AG04450 (cell line): ENCODE measurements at places on chromosomes 2 and 18.

DNA sequence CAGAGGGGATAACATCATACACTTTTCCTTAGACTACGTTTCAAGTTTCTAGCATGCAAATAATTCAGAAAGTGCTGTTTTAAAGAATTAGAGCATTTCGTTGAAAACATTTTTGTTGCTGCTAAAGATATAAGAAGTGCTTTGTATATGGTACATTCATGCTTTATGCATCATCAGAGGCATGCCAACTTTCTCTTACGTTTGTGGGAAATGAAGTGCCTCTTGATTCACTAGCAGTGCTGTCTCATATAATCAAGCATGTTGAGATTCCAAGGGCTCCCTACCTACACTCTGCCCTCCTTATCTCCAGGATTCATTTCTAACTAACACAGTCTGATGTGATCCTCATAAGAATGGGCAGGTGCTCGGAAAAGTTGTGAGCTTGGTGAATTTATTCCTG lies 748.6 kb upstream of the DDX18 start:
- no peak for DNase-seq

DNA sequence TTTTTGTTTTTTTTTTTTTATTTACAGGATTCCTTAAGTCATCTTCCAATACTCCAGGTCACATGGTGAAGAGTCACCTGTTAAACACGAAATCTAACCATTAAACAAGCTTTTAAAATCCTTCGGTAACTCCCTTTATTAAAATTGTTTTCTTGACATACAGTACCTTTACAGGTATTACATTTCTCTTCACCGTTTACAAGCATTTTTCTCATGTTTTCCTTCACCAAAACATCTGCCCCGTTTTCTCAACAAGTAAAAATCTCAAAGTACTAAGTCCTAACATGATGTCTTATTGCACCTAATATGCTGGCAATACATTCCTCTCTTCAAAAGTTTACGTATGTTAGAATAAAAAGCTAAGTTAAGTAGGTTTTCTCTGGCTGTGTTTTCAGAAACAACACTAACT lies 1.1 kb downstream of the PUM2 start:
- DNase-seq: no peak

DNA sequence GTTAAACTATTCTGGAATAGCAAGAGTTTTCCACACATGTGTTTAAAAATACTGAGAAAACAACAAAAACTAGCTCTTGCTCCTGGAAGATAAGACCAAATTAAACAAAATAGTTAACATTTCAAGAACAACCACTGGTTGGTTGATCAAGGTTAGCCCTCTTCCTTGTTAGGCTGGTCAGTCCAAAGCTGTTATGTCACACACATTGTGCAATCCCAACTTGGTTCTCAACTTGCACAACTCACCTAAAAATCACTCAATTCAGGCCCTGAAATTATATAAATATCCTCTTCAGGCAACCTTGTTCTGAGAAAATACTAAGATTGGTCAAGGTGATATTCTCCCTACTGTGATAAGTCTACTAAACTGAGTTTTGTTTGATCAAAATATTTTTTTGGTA lies 169.7 kb upstream of the LRP1B start:
- no peak for DNase-seq

GRCh38 chr18:3879836-3880120 lies 429.8 kb downstream of the TGIF1 start:
- DNase-seq: no peak

- DNase-seq: no peak
These were observed 56.4 kb downstream of the ICOS start for GRCh38 chr2:203993011-203993410.

- no peak for DNase-seq
These were observed 12.8 kb upstream of the TWSG1 start for GRCh38 chr18:9321736-9322135.

- no peak for DNase-seq
These were observed 206.3 kb upstream of the GYPC start for GRCh38 chr2:126449677-126450076.

GRCh38 chr18:64264171-64264570 lies 115.3 kb upstream of the LINC00305 start:
- DNase-seq: no peak

GRCh38 chr2:146079216-146079615 lies 1559.3 kb upstream of the ZEB2 start:
- DNase-seq: no peak

- DNase-seq: no peak
These were observed 408.9 kb downstream of the LRATD1 start for GRCh38 chr2:15041429-15041837.

GRCh38 chr2:11175293-11175795 lies 20.1 kb downstream of the SLC66A3 start:
- no peak for DNase-seq

GRCh38 chr2:88711897-88712296 lies 20.4 kb downstream of the RPIA start:
- no peak for DNase-seq

GRCh38 chr2:223101340-223102039 lies 49.5 kb downstream of the KCNE4 start:
- DNase-seq: no peak

DNA sequence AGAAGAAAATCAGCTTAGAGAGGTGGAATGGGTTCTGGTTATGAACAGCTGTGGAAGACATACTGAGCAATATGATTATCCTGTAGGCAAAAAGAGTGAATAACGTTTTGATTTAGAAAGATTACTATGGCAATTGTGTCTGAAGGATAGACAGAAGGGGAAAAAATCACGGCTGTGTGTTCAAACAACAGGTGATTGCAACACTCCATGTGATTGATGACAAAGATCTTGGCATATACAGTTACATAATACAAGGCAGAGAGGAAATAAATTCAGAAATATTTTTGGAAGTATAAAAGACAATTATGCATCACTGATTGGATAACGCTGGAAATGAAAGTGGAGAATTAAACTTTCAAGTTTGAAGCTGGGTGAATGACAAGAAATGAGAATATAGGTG lies 58.5 kb upstream of the KCNJ3 start:
- DNase-seq: no peak

GRCh38 chr2:17163638-17164037 lies 354.6 kb downstream of the RAD51AP2 start:
- DNase-seq: no peak

DNA sequence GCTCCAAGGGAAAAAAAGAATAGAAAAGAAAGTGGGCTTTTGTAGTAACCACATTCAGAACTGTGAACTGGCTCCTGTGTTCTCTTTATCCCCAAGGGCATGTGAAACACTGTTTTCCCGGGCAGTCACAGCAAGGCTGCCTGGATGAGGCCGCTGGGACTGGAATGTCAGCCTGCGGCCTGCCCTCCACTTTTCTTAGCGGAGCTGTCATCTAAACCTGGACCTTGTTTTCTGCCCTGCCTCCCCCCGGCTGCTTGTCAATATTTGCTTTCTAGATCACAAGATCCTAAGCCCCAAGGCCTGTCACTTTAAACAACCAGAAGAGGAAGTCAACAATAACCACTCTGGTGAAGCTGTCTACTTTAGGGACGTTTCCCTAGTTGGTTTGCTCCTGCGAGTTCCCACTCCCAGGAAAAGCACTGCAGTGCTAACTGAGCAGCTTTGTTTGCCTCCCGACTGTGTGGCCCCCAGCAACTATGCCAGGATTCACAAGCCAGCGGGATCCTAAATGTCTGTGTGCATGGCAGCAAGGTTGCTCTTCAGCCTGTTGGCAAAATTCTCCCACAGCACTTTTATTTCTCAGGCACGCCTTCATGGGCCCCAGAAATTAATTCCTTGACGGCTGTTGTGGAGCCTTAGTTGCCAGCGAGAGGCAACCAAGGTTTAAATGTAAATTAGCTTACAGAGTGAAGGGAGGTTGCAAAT lies 30.6 kb downstream of the SOWAHC start:
- no peak for DNase-seq

DNA sequence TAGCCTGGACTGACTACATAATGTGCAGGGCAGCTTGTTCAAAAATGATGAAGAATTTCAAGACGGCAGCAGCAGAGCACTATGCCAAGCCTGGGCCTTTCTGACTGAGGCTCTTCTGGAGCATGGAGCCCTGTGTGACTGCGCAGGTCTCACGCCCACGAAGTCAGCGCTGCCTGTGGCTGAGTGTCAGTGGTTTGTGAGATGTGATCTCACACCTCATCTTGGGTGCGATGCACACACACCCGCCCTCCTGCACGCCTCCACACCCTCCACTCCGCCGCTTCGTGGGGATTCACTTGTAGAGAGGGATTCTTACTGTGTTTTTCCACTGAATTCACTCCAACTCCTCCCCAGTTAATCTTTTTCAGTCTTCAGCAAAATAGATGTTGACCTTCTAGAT lies 103.9 kb downstream of the VIT start:
- no peak for DNase-seq

GRCh38 chr2:226411205-226411604 lies 388.4 kb downstream of the IRS1 start:
- no peak for DNase-seq

GRCh38 chr2:191066197-191066918 lies 52.4 kb upstream of the STAT1 start:
- no peak for DNase-seq

DNA sequence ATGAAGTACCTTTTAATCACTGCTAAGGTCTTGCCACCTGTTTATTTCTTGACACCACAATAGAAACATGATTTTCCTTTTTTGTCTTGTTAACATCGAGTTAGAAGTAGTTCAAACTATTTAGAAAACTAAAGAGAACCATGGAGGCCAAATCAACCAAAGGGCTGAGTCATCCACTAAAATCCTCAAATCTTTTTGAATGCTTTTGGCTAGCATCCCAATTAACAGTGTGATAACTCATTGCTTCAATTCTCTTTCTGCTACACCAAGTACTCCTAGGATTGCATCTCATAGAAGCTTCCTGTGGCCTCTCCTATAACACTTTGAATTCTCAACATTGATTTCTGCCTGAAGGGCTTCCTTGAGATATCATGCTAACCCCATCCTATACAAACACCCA lies 159.9 kb upstream of the MMADHC start:
- DNase-seq: no peak

DNA sequence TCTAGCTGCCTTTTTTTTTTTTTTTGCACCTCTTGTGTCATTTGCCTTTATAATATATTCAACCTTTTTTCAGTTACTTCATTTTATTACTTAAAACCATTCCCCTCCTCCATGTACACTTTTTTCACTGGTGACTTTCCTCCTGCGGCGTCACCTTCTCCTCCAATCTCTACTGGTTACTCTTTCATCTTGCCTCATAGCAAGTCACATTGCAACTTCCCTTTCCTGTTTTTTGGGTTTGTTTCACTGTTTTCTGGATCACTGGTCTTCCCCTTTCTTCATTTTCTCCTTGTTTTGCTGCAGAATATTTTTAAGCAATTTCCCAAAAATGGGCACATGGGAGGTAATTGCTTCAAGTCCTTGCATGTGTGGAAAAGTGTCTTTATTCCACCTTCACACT lies 37.7 kb upstream of the GPR155 start:
- DNase-seq: no peak

DNA sequence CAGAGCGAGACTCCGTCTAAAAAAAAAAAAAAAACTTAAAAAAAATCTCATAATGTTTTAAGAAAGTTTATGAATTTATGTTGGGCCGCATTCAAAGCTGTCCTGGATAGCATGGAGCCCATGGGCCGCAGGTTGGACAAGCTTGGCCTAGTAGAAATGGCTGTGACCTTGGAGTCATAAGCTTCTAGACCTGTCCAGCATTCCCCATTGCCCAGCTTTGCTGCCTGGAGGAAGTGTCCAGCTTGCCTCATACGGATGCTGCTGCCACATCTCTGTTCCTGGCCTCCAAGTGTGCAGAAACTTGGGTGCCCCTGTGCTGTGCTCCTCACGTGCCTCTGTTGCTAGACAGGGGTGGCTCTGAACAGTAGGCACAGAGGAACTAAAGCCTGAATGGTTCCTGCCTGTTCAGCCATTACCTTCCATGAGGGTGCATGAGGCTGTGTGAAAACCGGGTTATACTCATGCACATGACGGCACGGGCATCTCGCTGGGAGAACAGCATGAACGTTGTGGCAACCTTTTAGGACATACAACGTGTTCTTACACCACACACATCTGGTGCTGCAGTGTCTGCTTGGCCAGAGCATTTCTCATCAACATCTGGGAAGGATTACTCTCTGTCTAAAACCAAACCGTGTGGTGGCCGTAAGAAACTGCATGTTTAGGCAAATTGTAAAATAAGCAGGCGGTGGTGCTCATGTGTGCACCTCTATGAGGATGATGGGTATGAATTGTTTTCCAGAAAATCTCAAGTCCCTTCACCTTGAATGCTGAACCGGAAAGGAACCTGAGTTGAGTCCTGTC lies 38.2 kb downstream of the FHOD3 start:
- no peak for DNase-seq
